ENCODE measurements at places on chromosomes 4 and X.

DNA sequence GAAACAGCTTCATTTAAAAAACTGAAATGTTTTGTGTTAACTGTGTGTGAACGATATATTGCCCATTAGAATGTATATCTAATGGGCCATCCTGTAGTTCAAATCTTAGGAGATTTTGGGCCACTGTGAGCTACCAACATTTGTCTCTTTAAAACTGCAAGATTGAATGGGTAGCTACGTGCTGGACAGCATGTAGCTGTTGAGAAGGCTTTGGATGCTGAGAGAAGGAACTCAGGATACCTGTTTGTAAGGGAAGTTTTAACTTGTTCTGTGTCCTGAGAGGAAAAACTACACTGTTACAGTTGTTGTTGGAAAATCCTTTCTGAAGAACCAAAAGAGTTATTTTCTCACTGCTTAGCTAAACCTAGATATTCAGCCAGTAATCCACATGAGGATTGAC lies 45.9 kb downstream of the PDLIM5 start:
- DNase-seq: no peak

GRCh38 chr4:155657169-155657568 lies 9.5 kb upstream of the GUCY1A1 start:
- DNase-seq: no peak

- DNase-seq: no peak
Observed at GRCh38 chrX:124502166-124502565, 155.8 kb downstream of the SH2D1A start.

DNA sequence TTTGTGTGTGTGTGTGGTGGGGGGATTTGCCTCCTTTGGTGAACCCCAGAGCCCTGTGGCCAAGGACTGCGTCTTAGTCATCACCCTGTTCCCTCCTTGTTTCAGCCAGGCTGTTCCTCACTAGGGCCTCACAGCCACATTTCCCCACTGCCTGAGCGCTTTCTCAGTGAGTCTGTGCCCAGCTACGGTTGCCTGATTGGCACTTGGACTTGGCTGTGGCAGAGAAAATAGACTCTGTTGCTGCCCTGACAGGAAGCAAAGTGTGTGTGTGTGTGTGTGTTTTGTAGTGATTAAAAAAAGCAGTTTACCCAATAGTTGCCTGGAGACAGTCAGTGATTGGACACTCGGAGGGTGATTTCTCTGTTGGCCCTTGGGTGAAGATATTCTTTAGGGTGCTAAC lies 113.0 kb downstream of the UCHL1 start:
- no peak for DNase-seq

- DNase-seq: no peak
Observed at GRCh38 chr4:111959222-111959621, 186.0 kb upstream of the FAM241A start.

GRCh38 chr4:93414041-93414550 lies 414.5 kb upstream of the ATOH1 start:
- DNase-seq: no peak

- no peak for DNase-seq
Observed at GRCh38 chr4:177066746-177067145, 242.9 kb upstream of the NEIL3 start.

GRCh38 chr4:143882892-143883291 lies 22.5 kb downstream of the GYPE start:
- DNase-seq: no peak

- no peak for DNase-seq
Observed at GRCh38 chr4:103923551-103923950, 203.8 kb upstream of the TACR3 start.

GRCh38 chrX:17814557-17814956 lies 46.5 kb downstream of the RAI2 start:
- no peak for DNase-seq

- no peak for DNase-seq
Observed at GRCh38 chrX:129108936-129109335, 414.4 kb downstream of the SMARCA1 start.

- DNase-seq: no peak
Observed at GRCh38 chrX:119870626-119871131, 854 bp downstream of the RNF113A start.

- no peak for DNase-seq
Observed at GRCh38 chr4:70713453-70714078, 8.2 kb upstream of the RUFY3 start.

DNA sequence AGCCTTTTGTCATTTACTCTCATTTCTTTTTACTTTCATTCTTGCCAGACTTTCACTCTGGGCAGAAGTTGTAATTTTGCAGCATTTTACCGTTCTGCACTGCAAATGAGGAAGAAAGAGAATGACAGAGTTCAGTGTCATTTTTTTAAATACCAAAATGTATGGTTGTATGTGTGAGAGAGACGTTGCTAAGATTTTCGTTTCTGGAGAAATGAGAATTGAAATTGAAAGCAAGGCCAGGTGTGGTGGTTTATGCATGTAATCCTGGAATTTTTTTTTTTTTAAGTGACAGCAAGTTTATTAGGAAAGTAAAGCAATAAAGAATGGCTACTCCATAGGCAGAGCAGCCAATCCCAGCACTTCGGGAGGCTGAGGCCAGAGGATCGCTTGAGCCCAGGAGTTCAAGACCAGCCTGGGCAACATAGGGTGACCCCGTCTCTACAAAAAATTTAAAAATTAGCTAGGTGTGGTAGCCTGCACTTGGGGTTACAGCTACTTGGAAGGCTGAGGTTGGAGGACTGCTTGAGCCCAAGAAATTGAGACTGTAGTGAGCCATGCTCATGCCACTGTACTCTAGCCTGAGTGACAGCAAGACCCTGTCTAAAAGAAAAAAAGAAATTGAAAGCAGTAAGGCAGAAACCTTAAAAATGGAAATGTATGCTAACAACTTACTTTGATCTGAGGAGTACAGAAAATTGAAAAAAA lies 12.9 kb downstream of the DCK start:
- no peak for DNase-seq

DNA sequence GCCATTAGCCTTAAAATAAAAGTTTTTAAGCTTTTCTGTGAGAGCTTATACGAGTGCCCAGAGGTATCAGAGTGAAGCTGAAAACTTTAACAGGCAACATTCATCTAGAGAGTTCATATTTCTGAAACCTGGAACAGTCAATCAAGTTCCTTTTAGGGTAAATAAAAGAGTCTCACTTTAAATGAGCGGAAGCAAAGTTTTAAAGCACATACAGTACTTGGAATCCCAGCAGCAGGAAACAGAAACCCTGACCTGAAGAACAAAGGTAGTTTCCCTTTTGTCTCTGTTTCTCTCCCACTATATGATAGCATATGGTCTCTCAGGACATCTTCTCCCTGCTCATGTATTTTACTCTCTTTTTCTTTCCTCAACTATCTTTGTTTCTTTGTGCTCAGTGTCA lies 153.0 kb downstream of the ASB9 start:
- DNase-seq: no peak

GRCh38 chr4:123364906-123365305 lies 31.7 kb upstream of the SPRY1 start:
- no peak for DNase-seq

DNA sequence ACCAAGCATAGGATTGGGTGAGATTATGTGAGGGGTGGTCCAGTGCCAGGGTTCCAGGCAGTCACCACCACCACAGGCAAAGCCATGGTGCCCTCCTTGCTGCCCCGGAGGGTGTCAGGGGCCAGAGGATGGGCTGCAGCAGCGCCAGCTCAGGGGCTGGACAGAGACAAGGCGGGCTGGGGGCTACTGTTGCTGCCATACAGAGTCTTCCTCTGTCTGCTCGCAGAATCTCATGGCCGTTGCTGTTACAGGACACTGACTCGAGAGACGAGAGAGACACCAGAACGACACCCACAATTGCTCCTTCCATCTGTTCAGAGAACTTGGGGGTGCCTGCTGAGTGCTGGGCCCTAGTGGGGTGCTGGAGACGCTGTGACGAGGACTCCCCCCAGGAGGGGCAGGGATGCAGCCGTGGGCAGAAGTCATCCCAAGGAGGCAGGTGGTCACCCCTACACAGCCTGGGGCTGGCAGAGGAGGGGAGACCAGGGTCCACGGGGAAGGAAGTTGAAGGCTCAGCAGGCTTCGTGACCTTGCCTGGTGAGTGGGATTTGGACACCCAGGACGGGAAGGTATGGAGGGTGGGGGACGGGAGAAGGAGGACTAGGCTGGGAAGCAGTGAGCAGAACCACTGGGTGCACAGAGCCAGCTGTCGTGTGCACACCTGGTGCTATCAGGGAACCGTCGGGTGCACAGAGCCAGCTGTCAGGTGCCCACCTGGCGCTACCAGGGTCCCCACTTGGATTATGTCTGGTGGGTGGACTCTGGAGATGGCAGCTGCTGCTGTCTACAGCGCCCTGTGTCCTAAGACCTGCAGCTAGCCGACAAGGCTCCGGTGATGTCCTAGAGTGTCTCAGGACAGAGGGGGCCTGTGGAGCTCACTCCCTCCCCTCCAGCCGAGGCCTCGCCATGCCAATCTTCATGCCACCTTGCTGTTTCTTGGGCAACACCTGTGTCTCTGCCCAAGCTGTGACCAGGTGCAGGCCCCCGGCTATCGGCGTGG lies 43.9 kb upstream of the HMX1 start:
- DNase-seq: no peak

DNA sequence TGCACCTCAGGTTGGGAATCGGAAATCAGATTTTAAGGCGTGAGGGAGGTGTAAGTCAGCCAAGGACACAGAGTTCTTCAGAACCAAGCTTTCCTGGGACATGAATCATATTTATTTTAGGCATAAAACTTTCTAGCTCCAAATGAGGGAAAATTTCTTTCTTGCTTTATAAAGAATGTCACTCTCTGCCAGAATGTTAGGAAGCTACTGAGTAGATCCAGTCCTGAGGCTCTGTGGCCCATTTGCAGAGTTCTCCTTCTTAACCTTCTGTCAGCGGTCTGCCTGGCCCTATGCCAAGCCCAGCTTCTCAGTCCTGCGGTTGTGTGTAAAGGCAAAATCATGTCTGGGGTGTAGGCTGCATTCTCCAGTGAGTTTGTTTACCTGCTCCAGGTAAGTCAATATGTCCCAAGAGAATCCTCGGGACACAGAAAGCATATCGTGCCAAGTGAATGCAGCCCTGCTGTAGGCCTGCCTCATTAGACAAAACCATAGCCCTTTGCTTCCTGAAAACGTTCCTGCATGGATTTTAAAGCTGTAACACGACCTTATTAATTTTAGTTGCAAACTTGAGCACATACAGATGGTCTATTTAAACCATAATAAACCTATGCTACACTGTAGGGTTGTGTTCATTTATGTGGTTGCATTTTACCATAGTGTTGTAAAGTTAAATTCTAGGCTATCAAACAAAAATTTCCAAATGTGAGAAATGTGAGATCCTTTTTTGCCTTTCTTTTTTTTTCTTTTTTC lies 29.2 kb upstream of the CCNI start:
- DNase-seq: no peak

GRCh38 chr4:37437163-37437562 lies 192.6 kb downstream of the NWD2 start:
- DNase-seq: no peak

DNA sequence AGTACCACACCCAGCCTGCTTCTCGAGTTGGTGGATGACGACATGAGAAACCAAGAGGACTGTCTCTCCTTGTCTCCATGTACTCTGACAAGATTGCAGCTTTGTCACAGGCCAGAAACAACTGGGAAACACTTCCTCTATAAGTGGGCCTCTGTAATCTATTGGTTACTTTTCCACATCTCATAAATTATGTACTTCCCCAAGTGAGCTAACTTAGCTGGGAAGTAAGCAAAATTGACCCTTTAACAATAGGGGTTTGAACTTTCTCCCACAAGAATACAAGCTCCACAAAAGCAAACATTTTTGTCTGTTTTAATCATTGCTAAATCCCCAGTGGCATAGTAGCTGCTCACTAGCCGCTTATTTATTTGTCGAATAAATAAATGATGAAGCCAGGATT lies 14.1 kb upstream of the USO1 start:
- DNase-seq: no peak

- DNase-seq: no peak
Observed at GRCh38 chr4:123731035-123731434, 334.4 kb downstream of the SPRY1 start.

GRCh38 chr4:182264139-182264752 lies 21.0 kb downstream of the TENM3 start:
- DNase-seq: no peak

DNA sequence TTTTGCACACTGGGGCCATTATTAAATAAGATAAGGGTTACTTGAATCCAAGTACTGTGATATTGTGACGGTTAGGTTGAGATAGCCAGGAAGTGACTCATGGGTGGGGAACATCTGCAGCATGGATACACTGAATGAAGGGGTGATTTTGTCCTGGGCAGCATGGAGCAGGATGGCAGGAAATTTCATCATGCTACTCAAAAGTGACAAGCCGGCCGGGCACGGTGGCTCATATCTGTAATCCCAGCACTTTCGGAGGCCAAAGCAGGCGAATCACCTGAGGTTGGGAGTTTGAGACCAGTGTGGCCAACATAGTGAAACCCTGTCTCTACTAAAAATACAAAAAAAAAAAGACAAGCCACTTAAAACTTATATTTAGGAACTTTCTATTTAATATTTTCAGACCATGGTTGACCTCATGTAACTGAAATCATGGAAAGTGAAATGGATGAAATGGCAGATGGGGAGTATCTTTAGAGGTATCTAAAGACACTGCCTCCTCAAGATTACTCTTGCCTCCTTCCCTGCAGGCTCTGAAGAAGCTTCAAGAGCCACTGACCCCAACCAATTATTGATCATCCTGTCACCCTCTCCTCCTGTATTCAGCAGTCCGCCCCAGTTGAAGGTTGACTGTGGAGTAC lies 3.9 kb upstream of the TRIM60 start:
- DNase-seq: no peak

DNA sequence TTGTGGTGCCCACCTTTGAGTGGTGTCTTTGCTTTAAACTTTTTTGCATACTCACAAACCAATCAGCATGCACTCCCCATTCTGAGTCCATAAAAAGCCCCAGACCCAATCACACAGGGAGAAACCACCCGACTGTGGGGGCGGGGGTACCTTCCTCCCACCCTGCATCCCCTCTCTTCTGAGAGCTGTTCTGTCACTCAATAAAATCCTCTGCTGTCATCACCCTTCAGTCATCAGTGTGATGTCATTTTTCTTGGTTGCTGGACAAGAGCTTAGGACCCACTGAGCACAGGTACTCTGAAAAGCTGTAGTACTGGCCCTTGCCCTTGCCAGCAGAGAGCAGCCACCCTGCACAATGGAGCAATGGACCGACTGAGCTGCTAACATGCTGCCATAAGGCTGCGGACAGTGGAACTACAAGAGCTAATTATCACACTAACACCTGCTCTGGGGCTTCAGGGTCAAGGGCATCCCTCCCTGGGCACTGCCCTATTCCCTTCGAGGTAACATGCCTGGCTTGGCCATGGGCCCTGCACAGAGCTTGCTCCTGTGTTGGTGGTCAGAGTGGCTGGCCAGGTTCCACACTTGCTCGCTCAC lies 62.9 kb upstream of the PGRMC2 start:
- no peak for DNase-seq

GRCh38 chr4:89242864-89243732 lies 64.5 kb downstream of the GPRIN3 start:
- no peak for DNase-seq

GRCh38 chr4:164482758-164483157 lies 271.2 kb upstream of the SMIM31 start:
- no peak for DNase-seq

DNA sequence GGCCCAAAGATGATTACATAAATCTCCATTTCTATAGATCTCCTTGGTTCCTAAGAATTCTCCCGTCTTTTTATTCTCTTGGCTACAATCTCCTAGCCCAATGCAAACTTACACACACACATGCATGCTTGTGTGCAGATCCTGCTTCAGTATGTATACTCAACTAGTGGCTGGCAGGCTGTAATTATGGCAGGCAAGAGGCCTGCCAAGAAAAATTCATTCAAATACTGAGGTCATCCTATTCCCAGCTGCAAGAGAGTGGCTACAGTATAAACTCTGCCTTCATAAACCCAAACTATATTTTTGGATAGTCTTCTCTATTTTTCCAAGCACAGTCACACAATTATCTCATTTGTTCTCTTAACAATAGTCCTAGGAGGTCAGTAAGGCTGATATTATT lies 95.2 kb downstream of the SHROOM4 start:
- DNase-seq: no peak

Data from forelimb muscle (tissue), 1 donor.